Frontal cortex (tissue), 4 donors: ENCODE measurements at places on chromosomes 2 and 18. TPM values are rescaled to one million over a fixed set of nuclear protein-coding genes. Genes with fewer than 3 reads are reported as not detected.

GRCh38 chr2:140154706-140155105 lies 1374.5 kb upstream of the NXPH2 start:
- DNase-seq, result no peak

DNA sequence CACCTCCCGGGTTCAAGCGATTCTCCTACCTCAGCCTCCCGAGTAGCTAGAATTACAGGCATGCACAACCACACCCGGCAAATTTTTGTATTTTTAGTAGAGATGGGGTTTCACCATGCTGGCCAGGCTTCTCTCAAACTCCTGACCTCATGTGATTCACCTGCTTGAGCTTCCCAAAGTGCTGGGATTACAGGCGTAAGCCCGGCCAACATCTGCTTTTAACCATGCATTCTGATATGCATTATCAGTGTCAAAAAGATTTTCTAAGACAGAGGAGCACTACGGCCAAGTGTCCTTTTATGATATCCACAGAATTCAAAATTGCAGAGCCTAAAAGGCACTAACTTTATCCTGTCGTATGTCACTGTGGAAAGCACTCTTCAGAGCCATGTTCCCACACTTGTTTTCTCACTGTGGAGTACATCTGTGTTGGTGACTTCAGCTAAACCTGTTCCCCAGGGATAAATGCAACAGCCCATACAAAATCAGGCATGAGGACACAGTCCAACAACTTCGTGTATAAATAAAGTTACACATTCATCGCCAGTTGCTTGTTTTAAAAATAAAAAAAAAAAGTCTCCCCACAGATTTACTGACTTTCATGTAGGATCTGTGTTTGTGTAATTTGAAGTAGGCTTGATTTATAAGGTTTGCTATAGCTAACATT lies 56.4 kb downstream of the STK25 start:
- no peak for DNase-seq

- no peak for DNase-seq
Observed at GRCh38 chr2:43255296-43255910, 29.0 kb upstream of the ZFP36L2 start.

DNA sequence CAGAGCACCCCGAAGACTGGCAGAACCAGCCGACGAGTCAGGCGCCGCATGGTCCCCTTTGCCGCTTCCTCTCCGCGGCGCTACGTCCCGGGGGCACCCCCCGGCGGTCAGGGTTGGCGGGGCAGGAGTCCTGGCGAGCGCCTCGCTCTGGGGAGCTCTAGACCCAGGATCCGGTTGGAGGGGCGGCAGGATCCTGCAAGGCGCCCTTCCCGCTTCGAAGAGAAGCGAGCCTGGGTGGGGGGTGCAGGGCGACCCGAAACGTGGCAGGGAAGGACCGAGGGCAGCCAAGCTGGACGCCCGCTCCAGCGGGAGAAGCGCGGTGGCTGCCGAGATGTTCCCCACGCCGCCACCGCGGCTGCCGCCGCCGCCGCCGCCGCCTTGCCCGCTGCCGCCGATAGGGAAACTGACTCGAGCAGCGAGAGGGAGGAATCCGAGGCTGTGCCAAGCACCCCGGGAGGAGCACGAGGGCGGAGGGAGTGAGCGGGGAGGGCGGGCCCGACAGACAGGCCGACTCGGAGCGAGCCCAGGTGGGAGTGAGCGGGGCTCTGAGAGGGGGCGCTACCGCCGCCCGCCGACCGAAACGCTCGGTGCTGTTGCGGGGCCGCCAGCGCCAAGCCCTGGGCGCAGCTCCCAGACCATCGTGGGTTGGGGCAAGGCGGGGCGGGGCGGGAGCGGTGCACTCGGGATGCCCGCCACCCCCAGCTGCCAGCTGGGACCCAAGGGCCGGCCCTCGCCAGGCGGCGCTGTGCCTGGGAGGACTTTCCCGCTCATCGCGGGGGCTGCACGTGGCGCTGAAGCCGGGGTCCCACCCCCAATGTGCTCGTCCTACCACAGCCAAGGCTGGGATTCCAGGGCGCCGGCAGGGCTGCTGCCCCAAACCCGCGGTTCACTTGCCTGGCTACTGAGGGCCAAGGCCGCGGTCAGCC lies at the start of gene GALNT14:
Gene GALNT14, minus strand, starts transcription at position 404 of the 926 bp plus-strand sequence. Its CDS starts 354 bp downstream, at position 50.
- peak; percentile 79 for DNase-seq

GRCh38 chr2:156115338-156115737 lies 217.2 kb downstream of the NR4A2 start:
- no peak for DNase-seq

- no peak for DNase-seq
Observed at GRCh38 chr2:96163768-96164429, 18.7 kb upstream of the DUSP2 start.

GRCh38 chr2:119950966-119951365 lies 61.9 kb upstream of the EPB41L5 start:
- no peak for DNase-seq

- no peak for DNase-seq
Observed at GRCh38 chr2:29703336-29703735, 218.1 kb downstream of the ALK start.

GRCh38 chr2:158724803-158725381 lies 70.2 kb upstream of the DAPL1 start:
- DNase-seq, result no peak

PLA2R1 gene
- 1.6 TPM for total RNA-seq

USP34 gene
- total RNA-seq, result 177 TPM

IL36B gene
- total RNA-seq, result not detected

RAPGEF4 gene
- 23.6 TPM for total RNA-seq

IL18RAP gene
- total RNA-seq, result 0.41 TPM
